Suppressor macrophage treated with lipopolysaccharide for 4 hours (primary cell): ENCODE measurements at places on chromosomes 6 and 20.

DNA sequence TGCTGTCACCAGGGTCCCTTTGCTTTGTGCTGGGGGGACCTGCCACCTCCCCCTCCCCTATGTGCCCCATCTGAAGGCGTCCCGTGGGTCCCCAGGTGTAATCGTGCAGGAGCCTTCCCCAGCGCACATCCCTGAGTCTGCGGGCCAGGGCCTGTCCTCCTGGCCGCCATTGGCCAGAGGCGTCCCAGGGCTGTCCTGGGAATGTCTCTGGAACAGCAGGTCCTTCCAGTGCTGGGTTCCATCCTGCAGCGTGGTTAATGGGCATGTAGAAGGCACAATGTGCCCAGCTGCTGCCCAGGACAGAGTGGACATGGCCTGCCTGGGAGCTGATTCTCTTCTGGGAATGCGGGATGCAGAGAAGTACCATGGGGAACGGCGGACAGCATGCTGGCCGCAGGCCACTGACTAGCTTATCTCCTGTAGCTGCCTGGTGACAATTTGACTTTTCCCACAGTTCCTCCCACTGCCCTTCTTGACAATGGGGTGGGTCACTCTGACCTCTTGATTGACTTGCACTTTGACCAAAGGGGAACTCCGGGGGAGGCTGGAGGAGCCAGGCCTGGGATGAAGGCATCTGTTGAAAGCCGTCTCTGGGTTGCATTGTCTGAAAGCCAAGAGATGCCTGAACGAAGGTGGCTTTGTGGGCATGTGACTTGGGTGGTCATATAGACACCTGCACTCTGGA, 64.0 kb downstream of the CTCFL start:
- DNase-seq: no peak

DNA sequence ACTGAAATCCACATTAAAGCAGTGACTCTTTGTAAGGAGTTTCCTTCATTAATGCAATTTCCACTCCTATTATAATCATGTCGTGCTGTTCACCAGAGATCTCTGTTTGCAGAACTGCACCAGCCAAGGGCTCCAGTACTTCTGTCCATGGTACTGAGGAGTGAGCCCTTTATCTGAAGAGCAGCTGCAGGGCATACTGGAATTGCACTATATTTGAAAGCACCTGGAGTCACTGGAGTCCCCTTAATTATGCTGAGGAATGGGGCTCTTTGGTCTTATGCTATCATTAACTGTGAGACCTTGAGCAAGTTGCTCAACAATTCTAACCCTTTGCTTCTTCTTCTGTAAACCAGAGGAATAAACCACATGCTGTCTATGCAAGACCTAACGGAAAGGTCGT, 61.7 kb upstream of the NUP153 start:
- DNase-seq: no peak

GRCh38 chr20:50015993-50016770, 33.4 kb downstream of the SNAI1 start:
- no peak for DNase-seq

GRCh38 chr20:40503119-40503518, 185.9 kb downstream of the MAFB start:
- no peak for DNase-seq

GRCh38 chr20:57708694-57709673, 831 bp downstream of the PMEPA1 start:
- DNase-seq: peak; percentile 15

DNA sequence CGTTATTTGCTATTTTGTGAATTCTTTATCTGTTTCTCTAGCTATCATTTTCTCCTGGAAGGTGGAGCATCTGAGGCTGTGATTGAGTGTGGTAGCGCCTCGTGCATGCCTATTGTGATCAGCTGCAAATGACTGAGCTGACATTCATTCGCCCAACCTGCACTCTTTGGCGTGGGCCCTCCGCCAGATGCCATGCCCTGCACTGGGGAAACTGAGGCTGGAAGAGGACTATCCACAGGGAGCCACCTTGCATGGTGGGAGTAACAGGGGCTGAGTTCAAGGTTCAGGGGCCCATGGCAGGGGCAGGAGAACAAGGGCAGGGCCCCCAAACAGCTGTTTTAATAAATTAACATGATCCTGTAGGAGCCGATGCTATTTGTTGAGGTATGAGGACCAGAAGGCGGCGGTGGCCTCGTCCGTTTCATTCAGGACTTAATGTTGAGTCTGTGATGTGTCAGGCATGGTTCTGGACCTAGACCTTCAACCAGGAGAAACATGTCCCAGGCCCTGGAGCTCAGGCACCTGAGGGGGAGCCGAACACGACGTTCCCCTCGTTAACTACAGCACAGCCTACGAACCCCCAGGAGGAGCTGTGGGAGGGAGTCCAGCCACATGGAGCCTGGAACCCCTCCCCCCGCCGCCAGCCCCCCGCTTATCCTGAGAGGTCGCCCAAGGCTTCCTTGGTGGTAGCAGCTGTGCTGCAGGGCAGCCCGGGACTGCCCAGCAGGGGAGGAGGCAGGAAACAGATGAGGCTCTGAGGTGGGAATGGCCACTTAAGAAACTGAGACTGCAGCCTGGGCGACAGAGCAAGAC, 242.9 kb downstream of the CDH4 start:
- no peak for DNase-seq

DNA sequence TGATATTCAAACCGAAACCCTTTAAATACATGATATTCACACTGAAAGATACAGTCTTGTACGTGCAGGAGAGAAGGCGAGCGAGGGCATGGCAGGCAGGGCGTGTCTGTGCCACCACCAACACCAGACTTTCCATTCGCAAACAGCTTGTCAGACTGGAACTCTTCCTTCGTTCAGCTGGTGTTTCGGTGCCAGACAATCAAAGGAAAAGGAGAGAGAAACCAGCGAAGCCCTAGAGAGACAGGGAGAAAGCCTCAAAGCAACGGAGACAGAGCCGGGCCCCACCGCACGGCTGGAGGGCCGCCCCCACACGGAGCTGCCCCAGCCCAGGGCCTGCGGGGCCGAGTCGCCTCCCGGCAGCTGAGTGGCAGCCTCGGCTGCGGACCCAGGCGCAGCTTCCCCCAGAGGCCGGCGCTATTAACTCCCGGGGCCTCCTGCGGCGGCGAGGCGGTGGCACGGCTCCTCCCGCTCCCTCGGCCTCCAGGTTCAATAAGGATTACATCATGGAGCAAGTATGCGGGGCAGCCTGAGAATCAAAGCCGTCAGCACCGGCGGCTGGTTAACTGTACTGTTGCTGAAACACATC, 32.1 kb upstream of the NR2E1 start:
- DNase-seq: peak; percentile 15

GRCh38 chr6:4169028-4169789, 33.8 kb upstream of the ECI2 start:
- DNase-seq: peak; percentile 5

GRCh38 chr6:56145616-56146015, 101.8 kb downstream of the COL21A1 start:
- DNase-seq: no peak

GRCh38 chr6:1190366-1190765, 121.5 kb upstream of the FOXQ1 start:
- no peak for DNase-seq

DNA sequence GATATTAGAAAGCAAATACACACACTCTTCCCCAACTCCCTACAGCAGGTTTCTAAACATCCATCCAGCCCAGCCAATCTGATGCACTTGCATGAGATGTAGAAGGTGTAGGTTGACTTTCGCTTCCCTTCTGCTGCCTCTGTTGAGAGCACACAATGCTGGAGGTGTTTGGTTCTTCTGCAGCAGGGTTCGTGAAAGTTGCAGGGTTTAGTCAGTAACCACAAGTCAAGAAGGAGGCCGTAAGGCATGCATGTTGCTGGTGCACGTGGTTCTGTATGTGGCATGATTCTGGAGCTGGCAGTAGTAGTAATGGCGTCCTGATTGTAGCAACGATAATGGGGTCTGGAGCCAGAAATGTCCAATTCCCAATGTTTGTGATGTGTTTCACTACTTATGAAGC, 53.0 kb downstream of the DEK start:
- no peak for DNase-seq
